ENCODE measurements at places on chromosomes 7 and 10. TPM values are rescaled to one million over a fixed set of nuclear protein-coding genes. Genes with fewer than 3 reads are reported as not detected.
A peak's percentile ranks its signal among the peaks of the same experiment; 100 is the strongest.

DNA sequence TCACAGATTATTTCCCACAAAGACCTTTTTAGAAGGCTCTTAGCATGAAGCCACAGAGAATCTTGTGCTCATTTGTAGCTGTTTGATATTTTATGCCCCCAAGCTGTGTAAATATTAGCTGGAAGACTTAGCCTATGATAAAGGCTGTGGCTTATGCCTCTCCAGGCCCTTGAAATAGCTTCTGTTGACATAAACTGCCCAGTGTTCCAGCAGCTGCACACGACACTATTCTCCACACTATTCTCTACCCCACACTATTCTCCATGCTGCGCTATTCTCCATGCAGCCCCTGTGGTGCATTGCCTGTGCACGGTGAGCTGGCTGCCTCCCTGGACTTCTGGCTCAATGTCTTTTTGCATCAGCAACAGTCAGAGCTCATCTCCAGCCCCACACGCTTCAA is 13.1 kb downstream of the DDC start:
- DNase-seq, result no peak

GRCh38 chr10:5547931-5548660 is 23.3 kb downstream of the CALML3 start:
- DNase-seq, result peak; percentile 76

GRCh38 chr7:148702876-148703670 is 4.4 kb downstream of the CUL1 start:
- no peak for DNase-seq

DNA sequence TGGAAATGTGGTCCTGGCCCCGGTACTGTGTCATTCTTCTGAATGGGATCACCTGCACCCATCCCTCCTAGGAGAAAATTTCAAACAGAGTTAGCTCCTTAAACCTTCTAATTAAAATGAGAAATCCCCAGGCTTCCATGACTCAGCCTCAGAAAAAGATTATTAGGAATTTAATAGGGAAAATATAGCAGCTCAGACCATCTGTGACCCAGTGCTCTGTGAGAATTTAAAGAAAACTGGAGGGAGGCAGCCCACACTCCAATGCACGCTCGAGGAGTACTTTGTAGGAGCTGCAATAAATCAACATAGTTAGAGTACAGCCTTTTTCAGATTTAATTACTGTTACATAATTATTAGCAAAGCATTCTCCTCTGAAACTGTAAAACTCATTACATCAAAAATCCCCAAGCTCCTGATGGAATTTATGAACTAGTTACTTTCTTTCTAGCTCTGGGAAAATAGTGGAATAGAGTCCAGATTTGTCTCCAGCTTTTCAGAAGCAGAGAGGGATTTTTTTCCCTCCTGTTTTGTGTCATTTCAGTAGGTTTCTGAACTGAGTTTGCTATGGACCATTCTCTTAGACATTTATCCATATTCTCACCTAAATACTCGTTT is 30.1 kb downstream of the NEUROD6 start:
- DNase-seq, result no peak

DNA sequence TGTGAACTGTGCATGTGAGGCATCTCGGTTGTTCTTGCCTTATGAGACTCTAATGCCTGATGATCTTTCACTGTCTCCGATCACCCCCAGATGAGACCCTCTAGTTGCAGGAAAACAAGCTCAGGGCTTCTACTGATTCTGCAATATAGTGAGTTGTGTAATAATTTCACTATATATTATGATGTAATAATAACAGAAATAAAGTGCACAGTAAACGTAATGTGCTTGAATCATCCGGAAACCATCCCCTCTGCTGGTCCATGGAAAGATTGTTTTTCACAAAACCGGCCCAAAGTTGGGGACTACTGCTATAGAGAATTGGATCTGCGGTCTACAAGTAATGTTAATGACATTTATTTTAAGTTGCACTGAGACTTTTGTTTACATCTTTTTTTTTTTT is 126.7 kb downstream of the TPST1 start:
- DNase-seq, result no peak

DNA sequence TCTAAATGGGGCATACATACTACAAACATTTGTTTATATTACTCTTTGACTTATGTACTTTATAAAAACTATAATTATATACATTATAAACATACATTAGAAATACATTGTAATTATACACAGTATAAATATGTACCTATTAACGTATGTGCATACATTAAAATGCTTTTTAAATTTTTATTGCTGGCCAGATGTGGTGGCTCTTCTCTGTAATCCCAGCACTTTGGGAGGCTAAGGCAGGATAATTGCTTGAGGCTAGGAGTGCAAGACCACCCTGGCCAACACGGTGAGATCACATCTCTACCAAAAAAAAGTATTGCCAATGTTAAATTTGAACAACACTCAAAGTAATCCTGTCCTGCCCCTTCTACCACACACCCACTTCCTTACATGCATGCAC is 1037.0 kb downstream of the GRM8 start:
- DNase-seq, result no peak

DNA sequence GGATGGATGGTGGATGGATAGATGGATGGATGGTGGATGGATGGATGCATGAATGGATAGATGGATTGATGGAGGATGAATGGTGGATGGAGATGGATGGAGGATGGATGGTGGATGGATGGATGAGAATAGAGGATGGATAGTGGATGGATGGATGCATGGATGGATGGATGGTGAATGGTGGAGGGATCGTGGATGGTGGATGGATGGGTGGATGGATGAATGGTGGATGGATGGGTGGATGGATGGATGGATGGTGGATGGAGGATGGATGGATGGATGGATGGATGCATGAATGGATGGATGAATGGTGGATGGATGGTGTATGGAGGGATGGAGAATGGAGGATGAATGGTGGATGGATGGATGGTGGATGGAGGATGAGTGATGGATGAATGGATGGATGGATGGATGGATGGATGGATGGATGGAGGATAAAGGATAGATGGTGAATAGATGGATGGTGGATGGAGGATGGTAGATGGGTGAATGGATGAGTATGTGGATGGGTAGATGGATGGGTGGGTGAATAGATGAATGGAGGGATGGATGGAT is 76.3 kb downstream of the PDGFA start:
- no peak for DNase-seq

GRCh38 chr10:92544296-92544695 is 29.6 kb downstream of the IDE start:
- no peak for DNase-seq

- peak; percentile 23 for DNase-seq
Observed at GRCh38 chr7:122143376-122143750, 686 bp downstream of the AASS start.

The ANKRD30A gene
- not detected for total RNA-seq

The PYROXD2 gene
- 9.9 TPM for total RNA-seq

The CPA2 gene
- not detected for total RNA-seq

The CASP2 gene
- 14.8 TPM for total RNA-seq

The ASB10 gene
- total RNA-seq, result not detected

The ITGA8 gene
- 4.6 TPM for total RNA-seq

The LIPN gene
- total RNA-seq, result not detected
